ENCODE measurements at places on chromosomes 16 and 17.

DNA sequence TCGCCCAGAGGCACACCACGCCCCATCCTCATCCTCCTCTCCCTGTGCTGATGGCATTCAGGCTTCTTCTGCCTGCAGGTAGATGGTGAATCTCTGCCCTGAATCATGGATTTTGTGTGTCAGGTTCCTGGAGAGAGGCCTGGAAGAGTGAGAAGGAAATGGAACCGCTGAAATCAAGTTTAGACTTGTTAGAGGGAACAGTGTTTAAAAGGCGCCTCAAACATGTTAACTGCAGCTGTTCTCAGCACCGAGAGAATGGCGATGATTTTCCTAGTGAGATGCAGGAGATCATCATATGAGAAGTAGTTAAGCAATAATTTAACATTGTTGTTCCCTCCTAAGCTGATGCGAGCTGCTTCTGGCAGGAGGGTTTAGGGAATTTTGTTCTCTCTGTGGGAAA lies 744.4 kb upstream of the EEF2KMT start:
- DNase-seq, result no peak

DNA sequence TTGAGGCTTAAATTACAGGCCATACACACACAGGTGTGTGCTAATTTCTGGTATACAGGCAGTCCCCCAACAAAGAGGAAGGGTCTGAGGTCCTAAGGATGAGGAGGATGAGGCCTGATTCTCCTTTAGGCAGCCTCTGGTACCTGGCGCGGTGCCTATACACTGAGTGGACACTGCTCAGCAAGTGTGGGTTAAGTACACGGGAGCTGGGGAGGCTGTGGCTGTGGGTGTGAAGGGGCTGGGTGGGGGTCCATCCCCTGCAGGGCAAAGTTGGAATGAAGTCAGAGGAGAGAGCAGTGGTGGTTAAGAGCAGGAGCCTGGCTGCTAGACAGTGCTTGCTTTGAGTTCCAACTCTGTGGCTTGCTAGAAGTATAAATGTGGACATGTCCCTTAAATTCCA lies 10.9 kb downstream of the MRM1 start:
- DNase-seq, result no peak

GRCh38 chr16:86158688-86159360 lies 259.9 kb downstream of the IRF8 start:
- no peak for DNase-seq

DNA sequence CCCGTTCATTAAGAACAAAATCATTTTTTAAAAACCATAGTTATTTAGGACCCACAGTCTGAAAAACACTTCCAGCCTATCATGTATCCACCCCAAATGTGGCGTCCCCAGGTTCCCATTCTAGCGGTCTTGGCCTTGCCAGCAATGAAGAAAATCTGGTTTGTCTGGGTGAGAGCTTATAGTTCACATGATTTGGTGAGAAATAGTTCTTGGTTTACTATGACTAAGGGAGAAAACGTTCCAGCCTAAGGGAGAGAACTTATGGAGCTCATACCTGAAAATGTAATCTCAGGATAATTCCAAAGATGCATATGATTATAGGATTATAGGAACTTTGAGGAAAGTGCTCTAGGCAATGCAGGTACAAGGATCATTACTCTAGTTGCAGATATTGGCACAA lies 4.8 kb downstream of the MARVELD3 start:
- no peak for DNase-seq

DNA sequence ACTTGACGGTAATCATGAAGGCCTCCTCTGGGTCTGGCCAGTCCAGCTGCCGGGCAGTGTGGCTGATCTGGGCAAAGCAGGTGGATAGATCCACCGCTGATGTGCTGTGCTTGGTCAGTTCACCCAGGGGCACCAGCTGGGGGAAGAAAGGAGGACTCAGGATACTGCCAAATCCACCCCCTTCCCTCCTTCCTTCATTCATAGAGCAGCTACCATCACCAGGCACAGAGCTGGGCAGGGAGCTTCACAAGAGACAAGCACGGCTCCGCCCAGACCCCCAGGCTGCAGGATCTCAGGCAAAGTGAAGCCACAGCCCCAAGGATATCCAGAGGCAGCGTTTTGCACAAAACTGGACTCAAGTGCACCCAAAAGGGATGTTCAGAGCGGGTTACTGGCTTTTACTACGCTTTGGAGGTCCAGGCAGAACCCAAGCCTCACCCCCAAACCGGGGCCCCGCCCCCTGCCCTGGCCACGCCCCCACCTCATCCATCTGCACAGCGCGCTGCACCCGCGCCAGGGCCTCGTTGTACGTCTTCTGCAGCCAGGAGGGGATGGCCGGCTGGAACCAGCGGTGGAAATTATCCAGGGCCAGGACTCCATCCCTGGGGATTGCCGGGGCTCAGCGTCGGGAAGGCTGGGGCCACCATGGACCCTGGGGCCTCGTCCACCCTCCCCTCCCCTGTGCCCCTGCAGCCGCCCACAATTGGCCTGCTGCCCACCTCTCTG lies 9.1 kb downstream of the UNC13D start:
- no peak for DNase-seq

- no peak for DNase-seq
Observed at GRCh38 chr17:45038728-45039634, 12.5 kb downstream of the DCAKD start.

DNA sequence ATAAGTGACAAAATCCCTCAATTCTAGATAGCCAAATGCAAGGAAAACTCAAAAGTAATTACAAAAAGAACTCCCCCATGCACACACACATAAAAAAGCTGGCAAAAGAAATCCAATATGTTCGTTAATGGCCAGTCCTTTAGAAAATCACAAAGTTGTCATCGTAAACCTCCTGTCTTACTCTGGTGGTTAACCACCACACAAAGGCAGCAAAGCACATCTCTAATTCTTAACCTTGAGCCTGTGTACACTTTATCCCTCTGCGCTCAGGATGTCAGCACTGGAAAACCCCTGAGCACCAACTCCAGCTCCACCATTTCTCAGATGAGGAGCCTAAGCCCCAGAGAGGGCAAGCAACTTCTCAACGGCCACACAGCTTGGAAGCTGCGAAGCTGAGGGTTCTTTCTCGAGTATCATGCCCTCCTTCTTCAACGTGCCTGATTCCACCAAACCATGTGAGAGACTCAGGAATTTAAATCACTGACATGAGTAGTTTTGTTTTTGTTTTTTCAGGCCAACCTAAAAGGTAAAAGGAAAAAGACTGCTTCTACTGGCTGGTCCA lies 72.5 kb downstream of the C16orf95 start:
- DNase-seq, result no peak
